ENCODE measurements at places on chromosomes 6 and 20. TPM values are rescaled to one million over a fixed set of nuclear protein-coding genes. Genes with fewer than 3 reads are reported as not detected.

Gene GPLD1
- polyA plus RNA-seq, result 0.45 TPM

Gene MUCL3
- polyA plus RNA-seq, result 6.4 TPM

Gene PNLDC1
- polyA plus RNA-seq, result 0.19 TPM

Gene RAB5IF
- 202 TPM for polyA plus RNA-seq

Gene POFUT1
- 9.0 TPM for polyA plus RNA-seq

Gene PNPLA1
- polyA plus RNA-seq, result 0.06 TPM

Gene CDH26
- 5.7 TPM for polyA plus RNA-seq

Gene GPR6
- not detected for polyA plus RNA-seq

Gene RTEL1
- polyA plus RNA-seq, result 15.6 TPM

Gene HRH3
- polyA plus RNA-seq, result not detected

Gene MYO6
- 44.3 TPM for polyA plus RNA-seq

Gene ZC3H12D
- 1.1 TPM for polyA plus RNA-seq

Gene VGLL2
- polyA plus RNA-seq, result not detected

Gene PPP1R3G
- 0.29 TPM for polyA plus RNA-seq

Gene KIF25
- polyA plus RNA-seq, result 0.61 TPM

Gene GPX5
- polyA plus RNA-seq, result not detected

Gene LY6G6D
- polyA plus RNA-seq, result not detected

Gene PMEPA1
- polyA plus RNA-seq, result 37.1 TPM

Gene SPEF1
- 11.9 TPM for polyA plus RNA-seq

Gene WFDC12
- polyA plus RNA-seq, result 4.9 TPM

Gene KPNA5
- 3.4 TPM for polyA plus RNA-seq

Gene MAVS
- 24.0 TPM for polyA plus RNA-seq

Gene ZKSCAN3
- polyA plus RNA-seq, result 1.1 TPM

Gene ENPP5
- 5.0 TPM for polyA plus RNA-seq

Gene MUC22
- polyA plus RNA-seq, result 0.03 TPM

Gene NT5E
- 3.4 TPM for polyA plus RNA-seq

Gene CD24
- polyA plus RNA-seq, result 44.9 TPM

All from lung (tissue), 17 donors.